ENCODE measurements at places on chromosomes 16 and 17. TPM values are rescaled to one million over a fixed set of nuclear protein-coding genes. Genes with fewer than 3 reads are reported as not detected.

DNA sequence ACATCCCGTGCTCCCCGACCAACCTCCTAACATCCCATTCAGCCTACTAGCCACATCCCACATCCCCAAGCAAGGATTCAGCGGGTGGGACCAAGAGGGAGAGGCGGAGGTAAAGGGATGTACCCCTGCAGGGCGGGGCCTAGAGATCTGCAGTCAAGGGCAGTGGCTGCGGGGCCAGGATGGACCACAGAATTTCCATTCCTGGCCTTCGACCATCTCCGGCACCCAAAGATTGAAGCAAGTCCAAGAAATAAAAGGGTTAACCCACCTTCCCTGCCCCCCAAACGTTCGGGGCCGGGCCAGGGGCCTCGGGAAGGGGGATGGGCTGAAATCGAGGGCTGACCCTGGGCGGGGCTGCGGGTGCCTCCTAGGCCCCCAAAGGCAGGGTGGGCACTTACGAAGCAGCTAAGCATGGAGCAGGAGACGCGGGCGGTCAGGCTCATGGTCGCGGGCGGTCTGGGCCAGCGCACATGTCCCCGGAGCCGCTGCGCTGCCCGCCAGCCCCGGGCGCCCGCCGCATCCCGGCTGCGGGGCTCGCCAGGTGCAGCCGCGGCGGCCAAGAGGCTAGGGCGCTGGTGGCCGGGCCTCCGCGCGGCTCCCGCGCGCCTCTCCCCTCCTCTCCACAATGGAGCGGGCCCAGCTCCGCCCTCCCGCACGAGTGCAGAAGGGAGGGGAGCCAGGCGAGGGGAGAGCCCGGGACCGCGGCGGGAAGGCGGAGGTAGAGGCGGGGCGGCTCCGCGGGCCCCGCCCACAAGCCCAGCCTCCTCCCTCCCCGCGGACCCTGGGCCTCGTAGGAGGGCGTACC is at the start of gene MTMR4:
TSS of gene MTMR4 (minus strand) at position 674 of the 805 bp plus-strand sequence. CDS start at position 443, 231 bp downstream.
- H3K27ac ChIP-seq: peak within 1 kb of the TSS; percentile 55
- peaks cover 49% of the 10 kb centered on the region for H3K36me3 ChIP-seq
- H3K4me3 ChIP-seq: peak within 1 kb of the TSS; percentile 57
- H3K4me1 ChIP-seq: peaks cover 26% of the 10 kb centered on the region
- DNase-seq: peak; percentile 95

DNA sequence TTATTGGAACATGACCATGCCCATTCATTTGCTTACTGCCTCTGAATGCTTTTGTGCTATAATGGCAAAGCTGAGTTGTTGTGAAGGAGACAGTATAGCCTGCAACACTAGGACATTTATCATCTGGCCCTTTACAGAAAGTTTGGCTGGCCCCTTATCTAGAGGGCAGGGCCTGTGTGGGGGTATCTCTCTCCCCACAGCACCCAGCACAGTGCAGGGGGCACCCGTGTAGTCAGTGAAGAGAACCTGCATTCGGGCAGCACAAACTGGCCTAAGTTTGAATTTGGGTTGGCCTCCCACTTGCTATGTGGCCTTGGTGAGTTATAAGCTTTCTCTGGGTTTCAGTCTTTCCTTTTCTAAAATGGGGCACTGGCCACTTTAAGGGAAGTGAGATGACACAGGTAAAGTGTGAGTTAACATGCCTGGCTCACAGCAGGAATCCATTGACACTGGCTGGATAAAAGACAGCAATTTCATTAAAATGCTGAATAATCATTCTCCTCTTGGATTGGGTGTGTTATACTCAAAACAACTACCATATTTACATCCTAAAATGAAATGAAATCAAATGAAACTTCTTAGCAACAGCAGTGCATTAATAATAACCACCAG is 12.1 kb downstream of the UBE2O start:
- no peak overlapping the region for H3K4me3 ChIP-seq
- H3K36me3 ChIP-seq: peaks cover 12% of the 10 kb centered on the region
- H3K4me1 ChIP-seq: peaks cover 63% of the 10 kb centered on the region
- no peak for DNase-seq

DNA sequence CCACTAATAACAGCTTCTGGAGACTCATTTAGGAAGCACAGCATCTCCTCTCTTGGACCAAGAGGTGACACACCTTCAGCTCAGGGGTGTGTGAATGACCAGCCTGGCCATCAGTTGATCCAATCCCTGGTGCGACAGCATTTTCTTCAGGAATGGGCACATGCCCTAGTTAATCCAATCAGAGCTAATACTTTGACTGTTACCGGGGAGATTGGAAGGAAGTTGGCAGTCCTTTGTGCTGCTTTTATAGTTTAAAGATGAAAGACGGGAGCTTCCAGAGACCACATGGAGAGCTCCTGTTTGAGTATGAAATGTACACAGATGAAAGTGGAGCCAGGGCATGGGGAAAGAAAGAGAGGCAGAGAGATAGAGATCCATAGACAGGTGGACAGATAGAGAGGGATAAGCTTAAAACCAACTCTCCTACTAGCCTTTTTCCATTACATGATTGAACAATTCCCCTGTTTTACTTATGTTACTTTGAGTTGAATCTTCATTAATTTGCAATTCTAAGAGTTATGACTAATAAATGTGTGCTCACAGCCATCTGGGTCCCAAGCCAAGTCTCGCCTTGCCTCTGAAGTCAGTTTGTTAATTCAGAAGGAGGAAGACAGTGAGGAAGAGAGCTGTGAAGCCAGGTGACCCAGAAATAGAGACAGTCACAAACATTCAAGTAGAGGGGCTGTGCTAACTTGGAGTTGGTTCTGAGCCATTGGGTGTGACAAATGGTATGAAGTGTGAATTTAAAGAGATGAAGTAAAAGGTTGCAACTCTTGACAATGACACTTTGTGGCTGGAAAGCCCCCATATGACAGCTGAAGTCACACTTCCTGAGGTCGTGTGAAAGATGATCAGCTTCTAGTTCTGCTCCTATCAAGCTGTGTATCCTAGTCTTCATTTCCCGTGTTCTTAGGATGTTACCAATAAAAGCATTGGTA is 120.0 kb upstream of the GOT2 start:
- H3K4me3 ChIP-seq: no peak overlapping the region
- H3K4me1 ChIP-seq: peaks cover 7% of the 10 kb centered on the region
- DNase-seq: no peak
- H3K27ac ChIP-seq: no peak overlapping the region

DNA sequence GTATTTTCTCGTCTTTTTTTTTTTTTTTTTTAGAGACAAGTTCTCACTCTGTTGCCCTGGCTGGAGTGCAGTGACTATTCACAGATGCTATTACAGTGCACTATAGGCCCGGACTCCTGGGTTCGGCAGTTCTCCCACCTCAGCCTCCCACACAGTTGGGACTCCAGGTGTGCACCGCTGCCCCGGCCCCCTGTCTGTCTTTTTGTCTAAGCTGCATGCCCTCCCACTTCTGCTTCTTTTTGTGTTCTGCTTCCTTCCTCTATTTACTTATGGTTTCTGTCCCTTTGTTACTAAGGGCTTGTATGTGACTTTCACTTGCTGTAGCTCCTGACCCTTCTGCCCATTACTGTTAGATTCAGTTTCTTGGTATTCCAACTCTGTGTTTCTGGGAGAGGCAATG is 20.5 kb downstream of the SLC7A6 start:
- H3K36me3 ChIP-seq: peaks cover 74% of the 10 kb centered on the region
- no peak for DNase-seq
- peaks cover 31% of the 10 kb centered on the region for H3K4me1 ChIP-seq
- H3K27me3 ChIP-seq: no peaks in the 10 kb centered on the region
- no peak overlapping the region for H3K4me3 ChIP-seq
- no peak overlapping the region for H3K27ac ChIP-seq

DNA sequence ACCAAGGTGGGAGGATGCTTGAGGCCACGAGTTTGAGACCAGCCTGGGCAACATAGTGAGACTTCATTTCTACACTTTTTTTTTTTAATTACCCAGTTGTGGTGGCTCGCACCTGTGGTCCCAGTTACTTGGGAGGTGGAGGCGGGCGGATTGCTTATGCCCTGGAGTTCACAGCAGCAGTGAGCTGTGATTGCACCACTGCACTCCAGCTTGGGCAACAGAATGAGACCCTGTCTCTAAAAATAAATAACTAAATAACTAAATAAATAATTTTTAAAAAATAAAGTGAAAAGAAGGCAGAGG is 9.3 kb downstream of the DNAI2 start:
- no peak for DNase-seq
- no peaks in the 10 kb centered on the region for H3K36me3 ChIP-seq
- peaks cover 16% of the 10 kb centered on the region for H3K4me1 ChIP-seq
- H3K4me3 ChIP-seq: no peak overlapping the region

Gene CA7
- not detected for total RNA-seq

Measured in K562 (cell line).